ENCODE measurements at places on chromosomes 5 and 9. TPM values are rescaled to one million over a fixed set of nuclear protein-coding genes. Genes with fewer than 3 reads are reported as not detected.

Gene IL17B
- total RNA-seq, result 2.4 TPM

Gene NME5
- 22.8 TPM for total RNA-seq

Gene C9orf50
- total RNA-seq, result not detected

Gene TSTD2
- total RNA-seq, result 17.8 TPM

DNA sequence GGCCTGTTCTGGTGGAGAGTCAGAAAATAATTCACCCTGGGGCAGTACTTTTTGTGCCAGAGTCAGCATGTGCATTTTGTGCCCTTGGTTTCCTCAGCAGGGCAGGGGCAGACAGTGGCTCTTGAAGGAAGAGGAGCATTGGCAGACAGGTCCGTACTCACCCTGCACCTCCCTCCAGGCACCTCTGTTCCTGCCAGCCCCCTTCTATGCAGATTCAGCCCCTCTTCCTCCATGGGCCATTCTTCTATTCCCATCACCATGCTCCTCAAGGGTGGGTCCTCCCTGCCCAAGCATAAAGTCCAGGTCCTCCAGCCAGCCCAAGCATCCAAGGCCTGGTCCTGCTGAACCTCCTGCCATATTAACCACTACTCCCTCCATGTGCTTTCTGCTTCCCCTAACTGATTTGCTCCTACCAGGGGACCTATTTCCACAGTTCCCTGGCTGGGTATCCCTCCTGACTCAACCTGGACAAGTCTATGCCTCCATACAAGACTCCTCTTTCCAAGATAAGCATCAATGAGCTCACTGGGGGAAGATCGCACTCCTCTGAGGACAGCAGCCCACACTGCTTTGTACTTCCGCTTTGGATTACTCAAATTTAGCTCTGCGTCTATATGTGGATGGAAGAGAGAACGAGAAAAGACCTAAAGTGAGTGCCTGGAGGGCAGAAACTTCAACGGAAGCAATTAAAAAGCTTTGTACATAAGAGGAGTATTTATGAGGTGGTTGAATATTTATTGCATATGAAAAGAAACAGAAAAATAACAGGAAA, 9.3 kb upstream of the ACSL6 start:
- no peak for DNase-seq
- no peak overlapping the region for H3K4me3 ChIP-seq
- no peaks in the 10 kb centered on the region for H3K27me3 ChIP-seq

GRCh38 chr9:81649475-81650240, 39.7 kb downstream of the TLE1 start:
- DNase-seq, result no peak
- H3K36me3 ChIP-seq, result no peaks in the 10 kb centered on the region
- no peaks in the 10 kb centered on the region for H3K4me1 ChIP-seq
- no peak overlapping the region for H3K4me3 ChIP-seq

Gene IL7R
- total RNA-seq, result 87.9 TPM

Gene DOLPP1
- total RNA-seq, result 4.2 TPM

GRCh38 chr5:175867587-175868347, 3.6 kb upstream of the CPLX2 start:
- H3K4me1 ChIP-seq, result no peaks in the 10 kb centered on the region
- no peak for DNase-seq
- no peak overlapping the region for H3K27ac ChIP-seq
- H3K36me3 ChIP-seq, result no peaks in the 10 kb centered on the region
- peaks cover 10% of the 10 kb centered on the region for H3K27me3 ChIP-seq

GRCh38 chr5:56011835-56012234, 17.1 kb upstream of the IL6ST start:
- H3K36me3 ChIP-seq, result no peaks in the 10 kb centered on the region
- no peak for DNase-seq
- no peak overlapping the region for H3K4me3 ChIP-seq
- H3K27me3 ChIP-seq, result no peaks in the 10 kb centered on the region
- no peak overlapping the region for H3K27ac ChIP-seq
- no peaks in the 10 kb centered on the region for H3K4me1 ChIP-seq

Gene SPOCK1
- 0.33 TPM for total RNA-seq

DNA sequence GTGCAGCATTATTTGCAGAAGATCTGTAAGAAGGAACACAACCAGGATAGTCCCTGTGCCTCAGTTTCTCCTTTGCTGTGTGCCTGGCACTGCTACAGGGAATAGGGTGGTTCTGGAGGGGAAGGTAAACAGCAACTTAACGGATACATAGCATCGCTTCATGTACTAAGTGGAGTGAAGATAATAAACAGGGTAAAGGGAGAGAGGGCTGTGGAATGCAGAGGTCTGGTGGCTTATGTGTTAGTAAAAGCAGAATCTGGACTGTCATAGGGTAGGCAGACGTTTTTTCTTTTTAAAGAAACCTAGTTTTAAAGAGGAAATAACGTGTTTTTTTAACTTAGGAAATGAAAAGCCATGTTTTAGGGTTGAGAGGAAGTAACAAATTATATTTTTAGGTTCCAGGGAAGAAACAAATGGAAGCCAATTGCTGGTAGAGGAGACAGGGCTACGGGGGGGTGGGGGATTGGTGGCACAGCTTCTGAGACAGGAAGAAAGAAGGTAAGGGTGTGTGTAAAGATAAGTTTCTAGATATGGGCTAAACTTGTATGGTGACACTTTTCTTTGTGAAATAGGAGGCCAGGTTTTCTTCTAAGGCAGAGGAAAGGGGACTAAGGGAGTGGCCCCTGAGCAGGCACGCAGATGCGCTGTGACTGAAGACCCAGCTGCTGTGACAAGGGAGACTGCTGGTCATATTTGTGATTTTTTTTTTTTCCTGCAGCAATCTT, 1.3 kb downstream of the GNG10 start:
- peaks cover 7% of the 10 kb centered on the region for H3K36me3 ChIP-seq
- peak overlapping the region; percentile 91 for H3K27ac ChIP-seq
- no peak for DNase-seq
- peaks cover 12% of the 10 kb centered on the region for H3K4me1 ChIP-seq
- no peaks in the 10 kb centered on the region for H3K27me3 ChIP-seq

Gene SH3RF2
- 9.2 TPM for total RNA-seq

DNA sequence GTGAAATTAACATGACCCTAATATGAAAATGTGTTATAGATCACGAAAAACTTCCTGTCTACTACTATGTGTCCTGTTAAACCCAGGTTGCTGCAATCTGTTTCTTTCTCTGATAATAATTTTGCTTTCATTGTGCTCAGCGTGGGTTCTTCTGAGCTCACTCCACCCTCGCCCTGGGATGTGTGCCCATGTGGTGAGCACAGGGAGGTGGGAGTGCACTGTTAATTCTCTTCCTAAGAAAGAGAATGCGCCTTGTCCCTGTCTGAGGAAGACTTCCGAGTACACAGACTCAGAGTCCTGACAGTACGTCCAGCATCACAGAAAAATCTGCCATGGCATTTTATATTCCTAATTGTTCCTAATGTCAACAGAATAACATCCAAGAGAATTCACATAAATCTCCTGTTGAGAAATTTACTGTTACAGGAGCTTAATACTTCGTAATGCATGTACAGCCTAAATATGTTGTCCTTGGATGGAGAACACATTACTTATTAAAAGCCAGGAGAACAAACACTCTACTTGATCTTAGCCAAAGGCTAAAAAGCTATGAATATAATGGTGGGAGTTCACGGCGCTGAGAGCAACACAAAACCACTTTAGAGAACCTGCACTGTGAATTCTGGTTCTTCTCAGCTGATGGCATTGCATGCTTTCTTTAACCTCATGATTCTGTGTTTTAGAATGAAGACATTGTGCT, 102.6 kb downstream of the PDE4D start:
- H3K4me1 ChIP-seq, result no peaks in the 10 kb centered on the region
- no peak overlapping the region for H3K27ac ChIP-seq
- H3K36me3 ChIP-seq, result no peaks in the 10 kb centered on the region
- H3K27me3 ChIP-seq, result no peaks in the 10 kb centered on the region
- no peak for DNase-seq
- H3K4me3 ChIP-seq, result no peak overlapping the region

DNA sequence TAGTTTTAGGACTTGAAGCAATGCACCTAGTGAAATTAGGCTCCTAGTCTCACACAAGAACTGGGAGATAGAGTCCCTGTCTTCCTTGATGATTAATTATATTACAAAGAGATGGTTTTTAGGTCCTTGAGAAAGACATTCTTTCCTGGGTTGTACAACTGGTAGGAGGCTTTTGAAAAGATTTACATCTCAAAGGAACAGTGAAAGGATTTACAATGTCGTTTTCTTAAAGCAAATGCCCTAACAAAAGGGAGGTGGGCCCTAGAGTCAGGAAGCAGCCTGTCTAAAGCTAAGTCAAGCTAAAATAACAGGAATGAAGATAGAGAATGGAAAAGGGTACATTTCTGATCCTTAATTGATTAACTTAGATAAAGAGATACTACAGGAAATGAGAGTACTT, 102.2 kb upstream of the IL7R start:
- no peak overlapping the region for H3K4me3 ChIP-seq
- H3K36me3 ChIP-seq, result no peaks in the 10 kb centered on the region
- H3K27ac ChIP-seq, result no peak overlapping the region
- no peaks in the 10 kb centered on the region for H3K27me3 ChIP-seq
- no peaks in the 10 kb centered on the region for H3K4me1 ChIP-seq

DNA sequence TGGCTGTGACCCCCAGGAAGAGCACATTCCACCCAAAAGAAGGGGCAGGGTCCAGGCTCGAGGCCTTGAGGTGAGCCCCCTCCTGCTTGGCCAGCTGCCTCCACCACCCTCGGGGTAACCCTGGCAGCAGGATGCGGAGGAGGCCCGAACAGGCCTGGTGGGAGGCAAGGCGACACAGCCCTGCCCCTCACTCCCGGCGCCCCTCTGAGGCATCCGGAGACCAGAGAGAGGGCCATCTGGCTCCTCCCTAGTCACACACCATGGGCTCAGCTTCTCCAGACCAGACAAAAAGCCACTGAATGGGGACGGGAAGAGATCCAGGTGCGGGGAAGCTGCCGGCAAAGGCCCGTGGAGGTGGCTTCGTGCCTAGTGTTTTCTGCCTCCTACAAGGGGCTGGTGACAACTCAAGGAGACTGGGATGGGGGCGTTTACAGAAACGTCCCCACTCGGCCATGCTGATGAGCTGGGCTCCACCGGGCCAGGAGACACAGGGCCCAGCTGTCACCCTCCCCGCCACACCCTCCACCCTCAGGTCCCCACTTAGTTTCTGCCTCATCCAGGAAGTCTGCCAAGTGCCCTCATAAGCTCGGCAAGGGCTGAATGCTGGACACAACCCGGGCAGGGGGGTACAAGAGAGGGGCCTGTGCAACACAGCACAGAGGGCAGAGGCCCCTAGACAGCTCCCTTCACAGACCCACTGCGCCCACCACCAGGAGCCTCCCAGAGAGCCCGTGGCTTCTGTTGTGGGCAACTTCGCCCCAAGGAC, 41.9 kb downstream of the NACC2 start:
- peaks cover 86% of the 10 kb centered on the region for H3K4me1 ChIP-seq
- no peak for DNase-seq
- H3K27me3 ChIP-seq, result no peaks in the 10 kb centered on the region
- peak overlapping the region; percentile 65 for H3K27ac ChIP-seq
- no peak overlapping the region for H3K4me3 ChIP-seq

Gene SMIM33
- total RNA-seq, result not detected

GRCh38 chr9:133944746-133945135, 47.4 kb downstream of the VAV2 start:
- no peak overlapping the region for H3K4me3 ChIP-seq
- no peaks in the 10 kb centered on the region for H3K36me3 ChIP-seq
- no peaks in the 10 kb centered on the region for H3K27me3 ChIP-seq
- H3K4me1 ChIP-seq, result peaks cover 20% of the 10 kb centered on the region

Gene GABRB2
- 0.44 TPM for total RNA-seq

DNA sequence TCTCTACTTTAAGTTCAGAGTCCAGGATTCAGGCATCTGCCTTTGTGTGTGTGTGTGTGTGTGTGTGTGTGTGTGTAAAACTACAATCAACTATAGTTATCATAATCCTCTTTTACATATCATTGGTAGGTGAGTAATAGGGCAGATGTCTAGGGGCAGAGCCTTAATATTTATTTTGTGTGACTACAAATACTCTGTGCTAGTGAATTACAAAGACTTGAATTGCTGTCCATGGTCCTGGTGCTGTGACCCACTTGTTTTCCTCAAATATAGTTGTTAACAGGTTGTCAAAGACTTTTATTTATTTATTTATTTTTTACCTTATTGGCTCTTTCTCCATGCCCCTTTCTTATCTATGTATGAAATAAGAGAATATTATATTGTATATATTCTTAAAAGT, 196.8 kb downstream of the ANXA1 start:
- no peak overlapping the region for H3K27ac ChIP-seq
- no peaks in the 10 kb centered on the region for H3K36me3 ChIP-seq
- H3K4me3 ChIP-seq, result no peak overlapping the region
- no peaks in the 10 kb centered on the region for H3K4me1 ChIP-seq
- H3K27me3 ChIP-seq, result no peaks in the 10 kb centered on the region
- DNase-seq, result no peak

DNA sequence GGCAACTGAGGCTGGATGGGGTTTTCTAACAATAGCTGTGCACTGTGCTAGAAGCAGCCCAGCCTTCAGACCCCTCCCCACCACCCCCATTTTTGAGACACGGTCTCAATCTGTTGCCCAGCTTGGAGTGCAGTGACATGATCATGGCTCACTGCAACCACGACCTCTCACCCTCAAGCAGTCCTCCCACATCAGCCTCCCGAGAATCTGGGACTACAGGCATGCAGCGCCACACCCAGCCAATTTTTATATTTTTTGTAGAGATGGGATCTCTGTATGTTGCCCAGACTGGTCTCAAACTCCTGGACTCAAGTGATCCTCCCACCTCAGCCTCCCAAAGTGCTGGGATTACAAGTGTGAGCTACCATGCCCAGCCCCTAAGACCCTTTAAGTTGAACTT, 182.5 kb downstream of the DRD1 start:
- no peaks in the 10 kb centered on the region for H3K4me1 ChIP-seq
- no peak for DNase-seq
- no peaks in the 10 kb centered on the region for H3K27me3 ChIP-seq
- H3K36me3 ChIP-seq, result no peaks in the 10 kb centered on the region
- no peak overlapping the region for H3K4me3 ChIP-seq

- DNase-seq, result no peak
- no peaks in the 10 kb centered on the region for H3K4me1 ChIP-seq
- H3K4me3 ChIP-seq, result no peak overlapping the region
- H3K27ac ChIP-seq, result no peak overlapping the region
- no peaks in the 10 kb centered on the region for H3K36me3 ChIP-seq
Measured at GRCh38 chr5:178793151-178793550, 62.7 kb upstream of the ZNF354A start.

Gene RLN2
- 0.60 TPM for total RNA-seq

DNA sequence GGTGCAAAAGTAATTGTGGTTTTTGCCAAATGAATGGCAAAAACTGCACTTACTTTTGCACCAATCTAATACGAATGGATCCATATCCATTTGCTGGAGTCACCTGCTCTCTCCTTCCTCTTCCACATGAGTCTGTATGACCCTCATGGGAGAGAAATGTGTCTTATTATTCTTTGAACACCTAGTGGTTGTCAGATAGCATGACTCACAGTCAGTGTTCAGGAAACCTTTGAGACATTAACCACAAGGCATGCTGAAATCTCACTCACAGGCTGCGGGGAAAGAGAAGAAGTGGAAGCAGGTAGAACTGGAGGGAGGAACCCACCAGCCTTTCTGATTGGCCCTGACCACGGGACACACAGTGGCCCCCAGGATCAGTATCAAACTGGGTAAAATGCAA, 222.8 kb upstream of the KLF4 start:
- H3K4me3 ChIP-seq, result no peak overlapping the region
- no peaks in the 10 kb centered on the region for H3K27me3 ChIP-seq
- no peak for DNase-seq
- H3K27ac ChIP-seq, result no peak overlapping the region
- peaks cover 7% of the 10 kb centered on the region for H3K4me1 ChIP-seq

- H3K4me1 ChIP-seq, result no peaks in the 10 kb centered on the region
- no peak overlapping the region for H3K4me3 ChIP-seq
- H3K27me3 ChIP-seq, result no peaks in the 10 kb centered on the region
- no peak for DNase-seq
- H3K36me3 ChIP-seq, result no peaks in the 10 kb centered on the region
Measured at GRCh38 chr5:125377141-125377540, 630.7 kb upstream of the ZNF608 start.

Gene EQTN
- total RNA-seq, result not detected

Measured in upper lobe of left lung (tissue), 6 donors.